Ovary (tissue), 10 donors: ENCODE measurements at places on chromosomes 3 and 15.

DNA sequence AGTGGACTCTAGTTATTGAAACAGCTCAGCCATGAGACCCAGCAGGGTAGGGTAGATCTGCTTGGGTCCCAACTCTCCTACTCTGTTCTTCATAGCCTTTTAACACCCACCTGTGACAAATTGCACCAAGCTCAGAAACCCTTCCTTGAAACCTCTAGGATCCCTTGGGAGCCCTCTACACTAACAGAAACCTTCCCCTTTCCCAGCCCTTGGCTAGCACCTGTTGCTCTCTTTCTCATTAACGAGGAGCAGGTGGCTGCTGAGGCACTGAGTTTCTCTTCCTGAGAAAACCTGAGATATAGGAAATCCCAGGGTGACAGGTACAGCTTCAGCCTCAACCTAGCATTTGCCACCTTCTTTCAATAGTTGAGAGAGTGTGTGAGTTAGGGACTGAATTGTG is 88.3 kb upstream of the CLSTN2 start:
- no peak for DNase-seq

DNA sequence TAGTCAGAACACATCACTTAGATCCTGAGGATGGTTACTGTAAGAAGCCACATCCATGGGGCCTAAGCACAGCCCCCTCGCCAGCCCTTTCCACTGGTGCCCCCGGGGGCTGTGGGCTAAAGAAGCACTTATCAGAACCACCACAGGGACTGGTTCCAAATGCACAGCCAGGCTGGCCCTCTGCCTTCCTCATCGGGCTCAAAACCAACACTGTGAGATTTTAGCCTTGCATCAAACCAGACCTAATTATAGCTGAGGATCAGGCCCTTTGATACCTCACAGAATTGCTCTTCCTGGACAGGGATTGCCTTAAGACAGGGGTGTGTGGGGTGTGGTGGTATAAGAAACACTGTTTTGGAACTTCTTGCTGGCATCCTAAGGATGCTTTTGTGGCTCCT is 23.7 kb downstream of the SRPRB start:
- DNase-seq, result no peak

GRCh38 chr3:60198179-60198720 is 1053.0 kb downstream of the FHIT start:
- no peak for DNase-seq

DNA sequence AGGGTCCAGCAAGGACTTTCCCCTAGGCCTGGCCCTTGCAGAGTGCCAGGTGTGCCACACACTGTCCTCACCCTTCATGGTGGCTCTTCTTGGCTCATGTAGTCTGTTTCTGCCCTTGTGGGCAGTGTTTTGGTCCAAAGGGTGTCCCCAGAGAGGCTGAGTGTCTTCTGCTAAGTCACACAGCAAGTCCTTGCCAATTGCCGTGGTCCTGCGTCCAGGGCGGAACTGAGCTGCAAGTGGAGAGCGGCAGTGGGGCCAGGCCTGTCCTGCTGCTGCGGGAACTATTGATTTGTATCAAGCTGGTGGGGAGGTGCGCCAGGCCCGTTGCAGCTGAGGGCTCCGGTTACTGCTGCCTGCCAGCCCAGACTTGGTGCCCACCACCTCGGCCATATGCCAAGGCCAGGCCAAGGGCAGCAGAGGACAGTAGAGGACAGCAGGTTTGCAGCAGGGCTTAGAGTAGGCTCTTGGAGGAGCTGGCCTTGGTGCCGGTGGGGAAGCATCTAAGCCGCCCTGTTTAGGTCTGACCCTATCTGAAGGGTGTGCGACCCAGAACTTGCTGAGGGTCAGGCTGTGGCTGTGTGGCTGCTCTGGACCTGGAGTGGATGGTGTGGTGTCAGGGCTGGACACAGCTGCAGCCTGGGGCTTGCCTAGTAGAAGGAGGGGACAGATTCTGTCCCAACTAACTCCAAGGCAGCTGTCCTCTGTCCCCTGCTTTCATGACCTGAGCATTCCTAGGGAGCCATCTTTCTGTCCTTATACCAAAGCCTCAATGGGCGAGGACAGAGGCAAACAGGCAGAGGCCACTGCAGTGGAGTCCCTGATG is 4.5 kb downstream of the AMIGO3 start:
- no peak for DNase-seq

DNA sequence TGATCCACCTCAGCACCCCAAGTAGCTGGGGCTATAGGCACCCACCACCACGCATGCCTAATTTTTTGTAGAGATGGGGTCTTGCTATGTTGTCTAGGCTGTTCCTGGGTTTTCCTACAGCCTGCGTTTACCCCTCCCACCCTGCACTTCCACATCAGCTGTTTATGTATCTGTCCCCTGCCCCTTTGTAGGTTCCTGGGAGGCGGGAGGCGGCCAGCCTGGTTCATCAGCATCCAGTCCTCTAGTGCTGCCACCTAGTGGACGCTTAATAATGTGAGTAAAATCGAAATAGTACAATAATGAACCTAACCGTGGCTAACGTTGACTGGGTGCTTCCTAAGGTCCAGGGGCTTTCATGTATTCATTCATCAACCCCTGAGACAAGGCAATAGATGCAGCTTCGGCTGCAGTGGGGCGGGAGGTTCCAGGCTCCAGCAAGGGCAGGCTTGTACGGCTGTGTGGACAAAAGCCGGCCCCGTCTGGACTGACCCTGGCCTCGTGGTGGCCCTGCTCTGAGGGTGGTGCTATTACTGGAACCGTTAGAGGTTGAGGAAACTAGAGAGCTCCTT is 1.2 kb upstream of the LCTL start:
- peak; percentile 38 for DNase-seq

DNA sequence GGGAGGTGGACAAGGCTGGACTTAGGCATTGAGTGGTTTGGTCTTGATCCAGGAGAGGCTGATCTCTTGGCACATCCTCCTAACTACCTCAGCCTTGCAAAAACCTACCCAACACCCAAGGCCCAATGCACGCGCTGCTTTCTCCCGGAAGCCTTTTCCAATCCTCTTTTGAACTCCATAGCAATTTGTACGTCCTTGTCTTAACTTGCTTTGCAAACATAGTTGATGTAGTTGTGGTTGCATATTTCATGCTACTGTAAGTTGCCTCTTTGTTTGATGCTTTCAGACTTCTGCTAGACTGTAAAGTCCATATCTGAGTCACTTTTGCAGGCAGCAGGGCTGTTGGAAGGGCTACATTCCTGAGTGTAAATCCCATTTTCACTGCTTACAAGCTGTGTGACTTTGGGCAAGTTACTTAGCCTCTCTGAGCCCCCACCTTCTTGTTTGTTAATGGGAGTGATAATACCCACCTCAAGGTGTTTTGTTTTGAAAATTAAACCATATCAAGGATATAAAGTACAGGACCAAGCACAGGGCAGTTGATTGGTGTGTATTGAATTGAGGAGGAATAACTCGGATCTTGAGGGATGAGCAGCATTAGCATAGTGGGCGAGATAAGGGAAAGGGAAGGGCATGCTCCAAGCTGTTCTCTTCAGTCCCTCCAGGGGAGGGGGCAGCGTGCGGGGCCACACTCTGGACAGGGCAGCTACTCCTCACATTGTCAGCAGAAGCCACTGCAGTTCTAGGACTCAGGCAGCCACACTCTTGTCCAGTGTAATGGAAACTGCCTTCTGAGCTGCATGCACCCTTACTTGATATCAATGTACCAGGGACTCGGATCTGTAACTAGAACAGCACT is 28.8 kb downstream of the SIAH2 start:
- no peak for DNase-seq

DNA sequence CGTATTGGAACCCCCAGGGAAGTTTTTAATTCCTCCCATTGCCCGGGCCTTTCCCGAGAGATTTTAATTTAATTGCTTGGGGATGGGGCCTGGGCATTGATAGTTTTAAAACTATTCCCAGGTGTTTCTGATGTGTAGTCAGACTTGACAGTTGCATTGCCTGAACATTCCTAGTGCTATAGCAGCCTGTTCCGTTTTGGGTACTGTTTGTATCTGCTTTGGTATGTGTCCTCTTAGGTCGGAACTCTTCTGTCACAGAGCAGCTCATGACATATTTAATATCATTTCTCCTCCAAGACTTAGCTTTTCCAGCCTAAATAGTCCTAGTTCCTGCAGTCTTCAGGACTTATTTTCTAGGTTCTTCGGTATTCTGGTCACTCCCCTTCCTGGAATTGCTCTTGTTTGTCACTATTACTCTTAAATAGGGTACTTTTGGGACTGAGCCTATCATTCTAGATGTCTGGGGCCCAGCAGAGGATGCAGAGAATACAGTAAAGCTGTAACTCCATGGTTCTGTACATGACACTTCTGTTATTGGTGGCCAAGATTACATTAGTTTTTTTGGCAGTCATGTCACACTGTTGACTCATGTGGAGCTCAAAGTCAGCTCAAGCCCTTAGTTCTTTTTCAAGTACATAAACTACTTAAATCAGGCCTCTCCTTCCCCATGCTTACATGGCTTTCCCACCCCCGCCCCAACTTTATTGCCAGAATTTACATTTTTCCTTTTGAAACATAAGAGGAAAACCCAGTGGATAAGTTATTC is 81.5 kb downstream of the BBX start:
- no peak for DNase-seq

DNA sequence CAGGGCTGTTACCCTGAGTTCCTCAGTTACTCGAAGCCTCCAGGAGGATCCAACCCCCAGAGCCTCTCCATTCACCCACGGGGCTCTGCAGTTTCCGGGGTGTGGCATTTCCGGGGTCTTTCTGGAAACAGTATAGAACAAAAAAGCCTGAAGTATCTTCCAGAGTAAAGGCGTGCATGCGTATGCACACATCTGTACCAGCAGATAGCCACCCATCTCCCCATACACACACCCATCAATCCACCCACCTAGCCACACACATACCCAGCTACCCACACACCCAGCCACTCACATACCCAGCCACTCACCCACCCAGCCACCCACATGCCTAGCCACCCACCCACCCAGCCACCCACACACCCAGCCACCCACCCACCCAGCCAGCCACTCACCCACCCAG is 2.9 kb upstream of the DNAJB8 start:
- no peak for DNase-seq

- DNase-seq, result no peak
Observed at GRCh38 chr3:163953526-163953925, 1124.8 kb downstream of the SI start.

- DNase-seq, result no peak
Observed at GRCh38 chr15:82810890-82811426, 1.5 kb downstream of the WHAMM start.
